Activated CD8-positive, alpha-beta memory T cell treated with anti-CD3 and anti-CD28 coated beads for 36 hours (primary cell): ENCODE measurements at places on chromosomes 2 and 18. TPM values are rescaled to one million over a fixed set of nuclear protein-coding genes. Genes with fewer than 3 reads are reported as not detected.

The GAREM2 gene
- total RNA-seq = 4.2 TPM

The NAPG gene
- 31.5 TPM for total RNA-seq

The TUBB8B gene
- total RNA-seq = not detected

The KIAA1328 gene
- total RNA-seq = 5.5 TPM

The C2orf92 gene
- total RNA-seq = 6.7 TPM

The CCDC102B gene
- total RNA-seq = 0.90 TPM

The ACVR1C gene
- 0.44 TPM for total RNA-seq

The SERPINB5 gene
- not detected for total RNA-seq

The ABCA12 gene
- not detected for total RNA-seq
